ENCODE measurements at places on chromosomes 2 and 18. TPM values are rescaled to one million over a fixed set of nuclear protein-coding genes. Genes with fewer than 3 reads are reported as not detected.
A peak's percentile ranks its signal among the peaks of the same experiment; 100 is the strongest.

NT5DC4 gene
- not detected for total RNA-seq

KCNF1 gene
- total RNA-seq, result not detected

PEX13 gene
- total RNA-seq, result 21.6 TPM

SERPINB4 gene
- total RNA-seq, result not detected

- H3K36me3 ChIP-seq, result no peaks in the 10 kb centered on the region
- H3K4me1 ChIP-seq, result no peaks in the 10 kb centered on the region
- no peak overlapping the region for H3K4me3 ChIP-seq
- no peak for DNase-seq
Observed at GRCh38 chr2:126978333-126978732, 79.6 kb downstream of the TEX51 start.

DNA sequence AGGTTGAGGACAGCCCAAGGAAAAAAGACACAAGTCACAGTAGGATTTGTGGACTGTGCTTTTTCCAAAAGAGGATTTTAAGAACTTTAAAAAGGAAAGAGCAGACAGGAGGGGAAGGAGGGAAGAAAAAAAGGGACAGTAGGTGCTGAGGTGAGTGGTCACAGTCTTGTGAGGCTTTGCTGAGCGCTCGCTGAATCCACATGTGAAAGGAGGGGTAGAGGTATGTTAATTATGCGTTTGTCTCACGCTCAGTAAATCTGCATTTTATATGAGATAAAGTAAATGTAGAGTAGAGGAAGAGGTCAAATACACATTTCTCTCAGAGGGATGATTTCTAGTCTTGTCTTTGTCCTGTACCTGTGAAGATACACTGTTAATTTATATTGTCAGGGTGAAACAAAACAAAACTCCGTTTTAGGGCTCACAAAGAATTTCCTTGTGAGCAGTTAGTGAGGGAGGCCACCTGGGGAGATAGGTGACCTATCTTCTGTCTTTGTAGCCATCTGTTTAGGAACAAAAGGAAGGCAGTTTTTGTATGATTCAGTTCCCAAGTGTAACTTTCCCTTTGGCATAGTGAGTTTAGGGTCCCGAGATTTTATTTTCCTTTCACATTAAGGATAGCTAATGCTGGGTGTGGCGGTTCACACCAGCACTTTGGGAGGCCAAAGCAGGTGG, 25.3 kb downstream of the GNAL start:
- H3K27ac ChIP-seq, result no peak overlapping the region
- H3K36me3 ChIP-seq, result no peaks in the 10 kb centered on the region
- H3K27me3 ChIP-seq, result no peaks in the 10 kb centered on the region

GRCh38 chr2:65026704-65027464, 29.3 kb upstream of the CEP68 start:
- H3K4me3 ChIP-seq, result no peak overlapping the region
- H3K36me3 ChIP-seq, result no peaks in the 10 kb centered on the region
- no peaks in the 10 kb centered on the region for H3K4me1 ChIP-seq
- H3K27me3 ChIP-seq, result no peaks in the 10 kb centered on the region
- no peak overlapping the region for H3K27ac ChIP-seq
- DNase-seq, result no peak

DNA sequence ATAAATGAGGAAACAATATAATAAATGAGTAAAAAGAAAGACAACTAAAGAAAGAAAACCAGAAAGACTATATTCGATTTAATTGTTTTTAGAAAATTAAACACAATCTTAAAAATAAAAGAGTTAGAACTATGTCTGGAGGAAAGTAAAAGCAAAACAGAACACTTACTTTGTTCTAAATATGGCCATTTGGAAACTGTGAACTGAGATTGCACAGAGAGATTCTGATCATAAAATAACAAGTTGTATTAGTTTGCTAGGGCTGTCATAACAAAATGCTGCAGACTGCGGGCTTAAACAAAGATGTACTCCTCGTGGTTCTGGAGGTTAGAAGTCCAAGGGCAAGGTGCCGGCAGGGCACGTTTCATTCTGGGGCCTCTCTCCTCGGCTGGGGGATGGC, 128.1 kb upstream of the AQP4 start:
- H3K4me3 ChIP-seq, result no peak overlapping the region
- no peaks in the 10 kb centered on the region for H3K4me1 ChIP-seq
- H3K27ac ChIP-seq, result no peak overlapping the region
- DNase-seq, result no peak
- H3K36me3 ChIP-seq, result no peaks in the 10 kb centered on the region

DNA sequence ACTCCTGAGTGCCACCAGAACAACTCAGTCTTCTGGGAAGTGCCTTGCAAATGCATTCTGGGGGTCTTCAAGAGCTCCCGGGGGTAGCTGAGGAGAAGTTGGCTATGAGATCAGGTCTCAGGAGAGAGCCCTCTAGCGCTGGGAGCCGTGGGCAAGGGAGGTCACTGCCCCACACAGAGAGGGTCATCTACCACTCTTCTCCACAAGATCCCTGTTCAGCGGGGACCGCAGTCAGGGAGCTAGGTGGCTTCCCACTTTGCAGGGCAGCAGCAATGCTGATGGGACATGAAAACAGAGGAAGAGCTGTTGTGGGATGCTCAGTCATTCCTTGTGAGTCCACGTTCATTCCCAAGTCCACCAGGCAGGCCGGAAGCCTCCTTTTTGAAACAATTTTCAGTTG, 66.6 kb downstream of the ACKR3 start:
- H3K27ac ChIP-seq, result no peak overlapping the region
- no peaks in the 10 kb centered on the region for H3K27me3 ChIP-seq
- H3K4me3 ChIP-seq, result no peak overlapping the region
- peak; percentile 3 for DNase-seq

GRCh38 chr2:182048088-182048487, 62.4 kb downstream of the PPP1R1C start:
- H3K27me3 ChIP-seq, result no peaks in the 10 kb centered on the region
- no peaks in the 10 kb centered on the region for H3K36me3 ChIP-seq
- no peak overlapping the region for H3K4me3 ChIP-seq
- no peak for DNase-seq
- peaks cover 9% of the 10 kb centered on the region for H3K4me1 ChIP-seq
